ENCODE measurements at places on chromosomes 2 and 18. TPM values are rescaled to one million over a fixed set of nuclear protein-coding genes. Genes with fewer than 3 reads are reported as not detected.

CNPPD1 gene
- total RNA-seq = 68.2 TPM

FBXO41 gene
- total RNA-seq = 52.2 TPM

GKN2 gene
- not detected for total RNA-seq

GPR39 gene
- not detected for total RNA-seq

SP9 gene
- total RNA-seq = not detected

IL1R2 gene
- not detected for total RNA-seq

EMILIN1 gene
- total RNA-seq = 2.2 TPM

CIB4 gene
- total RNA-seq = not detected

Measured in OCI-LY7 (cell line).